BJ (cell line): ENCODE measurements at places on chromosomes 13 and 19.

DNA sequence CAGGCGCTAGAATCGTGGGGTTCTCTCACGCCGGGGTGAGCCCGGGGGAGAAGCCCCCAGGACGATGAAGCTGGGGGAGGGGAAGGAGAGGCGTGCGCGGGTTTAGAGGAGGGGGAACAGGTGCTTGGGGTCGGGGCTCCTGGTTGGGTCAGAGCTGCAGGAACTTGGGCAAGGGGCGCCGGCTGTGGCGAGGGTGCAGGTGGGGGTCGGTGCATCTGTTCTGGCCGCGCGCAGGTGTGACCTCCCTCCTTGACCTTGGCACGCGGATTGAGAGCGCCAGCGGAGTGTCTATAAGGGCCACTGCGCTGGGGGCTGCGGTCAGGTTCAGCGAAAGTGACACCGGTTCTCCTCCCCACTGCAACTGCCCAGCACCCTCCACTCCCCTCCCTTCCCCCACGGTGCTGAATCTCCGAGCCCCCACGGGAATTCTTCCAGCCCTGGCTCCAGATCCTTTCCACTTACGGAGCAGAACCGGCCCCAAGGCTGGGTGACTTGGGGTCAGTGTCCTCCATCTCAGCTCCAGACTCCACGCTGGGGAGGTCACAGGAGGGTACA is 618 bp downstream of the TMEM38A start:
- no peak for DNase-seq

- no peak for DNase-seq
Observed at GRCh38 chr19:10193790-10194499, 808 bp downstream of the DNMT1 start.

DNA sequence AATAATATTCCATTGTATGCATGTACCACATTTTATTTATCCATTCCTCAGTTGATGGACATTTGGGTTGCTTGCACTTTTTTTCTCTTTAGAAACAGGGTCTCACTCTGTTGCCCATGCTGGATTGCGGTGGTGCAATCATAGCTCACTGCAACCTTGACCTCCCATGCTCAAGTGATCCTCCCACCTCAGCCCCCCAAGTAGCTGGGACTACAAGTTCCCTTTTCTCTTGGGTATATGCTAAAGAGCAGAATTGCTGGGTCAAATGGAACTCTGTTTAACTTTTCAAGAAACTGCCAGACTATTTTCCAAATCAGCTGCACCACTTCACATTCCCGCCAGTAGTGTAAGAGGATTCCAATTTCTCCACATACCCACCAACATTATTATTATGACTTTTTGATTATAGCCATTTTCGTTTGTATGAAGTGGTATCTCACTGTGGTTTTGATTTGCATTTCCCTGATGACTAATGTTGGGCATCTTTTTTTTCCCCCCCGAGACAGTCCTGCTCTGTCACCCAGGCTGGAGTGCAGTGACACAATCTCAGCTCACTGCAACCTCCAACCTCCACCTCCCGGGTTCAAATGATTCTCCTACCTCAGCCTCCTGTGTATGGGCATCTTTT is 7.6 kb upstream of the IPO5 start:
- DNase-seq = no peak

DNA sequence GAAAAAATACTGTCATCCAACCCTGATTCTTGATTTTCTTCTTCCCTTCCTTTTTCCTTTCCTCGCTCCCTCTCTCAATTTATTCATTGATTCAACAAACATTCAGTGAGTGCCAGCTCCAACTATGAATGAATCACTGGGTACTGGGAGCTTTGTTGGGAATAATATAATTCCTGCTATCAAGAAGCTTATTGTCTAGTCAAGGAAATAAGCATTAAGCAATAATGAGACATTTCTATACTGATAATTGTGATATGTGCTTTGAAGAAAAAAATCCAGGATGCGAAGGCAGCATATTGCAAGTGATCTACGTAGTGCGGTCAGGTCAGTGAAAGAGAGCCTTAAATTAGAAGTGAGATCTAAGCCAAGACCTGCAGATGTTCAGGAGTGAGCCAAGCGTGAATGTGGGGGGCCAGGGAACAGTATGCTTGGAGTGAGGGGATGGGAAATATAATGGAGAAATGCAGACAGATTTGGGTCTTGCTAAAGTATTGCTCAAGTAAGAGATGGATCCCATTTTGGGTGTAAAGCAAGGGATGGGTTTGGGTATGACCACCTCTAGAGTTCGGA is 253.5 kb downstream of the LHFPL6 start:
- DNase-seq = no peak

GRCh38 chr13:112814905-112815585 is 125.2 kb downstream of the ATP11A start:
- DNase-seq = no peak

DNA sequence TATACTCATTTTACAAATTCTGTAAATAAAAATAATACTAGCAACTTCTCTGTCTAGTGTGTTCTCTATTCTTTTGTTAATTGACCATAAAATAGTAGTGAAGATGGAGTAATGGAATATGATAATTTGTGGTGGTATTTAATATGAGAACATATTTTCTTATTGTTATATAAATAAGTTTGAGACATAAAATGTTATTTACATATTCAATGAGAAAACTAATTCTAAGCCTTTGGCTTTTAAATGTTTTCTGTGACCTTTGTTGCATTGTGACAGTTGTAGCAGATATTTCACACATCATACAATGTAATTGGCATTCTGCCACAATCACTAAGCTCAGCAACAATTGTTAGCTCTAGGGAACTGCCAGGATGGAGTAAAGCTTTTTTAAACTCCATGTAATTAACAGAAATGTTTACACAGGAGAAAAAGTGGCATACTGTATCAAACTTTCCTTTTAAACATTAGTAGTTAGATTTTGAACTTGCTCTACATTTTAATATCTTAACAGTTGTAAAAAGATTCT is 562.1 kb upstream of the PCDH9 start:
- no peak for DNase-seq

DNA sequence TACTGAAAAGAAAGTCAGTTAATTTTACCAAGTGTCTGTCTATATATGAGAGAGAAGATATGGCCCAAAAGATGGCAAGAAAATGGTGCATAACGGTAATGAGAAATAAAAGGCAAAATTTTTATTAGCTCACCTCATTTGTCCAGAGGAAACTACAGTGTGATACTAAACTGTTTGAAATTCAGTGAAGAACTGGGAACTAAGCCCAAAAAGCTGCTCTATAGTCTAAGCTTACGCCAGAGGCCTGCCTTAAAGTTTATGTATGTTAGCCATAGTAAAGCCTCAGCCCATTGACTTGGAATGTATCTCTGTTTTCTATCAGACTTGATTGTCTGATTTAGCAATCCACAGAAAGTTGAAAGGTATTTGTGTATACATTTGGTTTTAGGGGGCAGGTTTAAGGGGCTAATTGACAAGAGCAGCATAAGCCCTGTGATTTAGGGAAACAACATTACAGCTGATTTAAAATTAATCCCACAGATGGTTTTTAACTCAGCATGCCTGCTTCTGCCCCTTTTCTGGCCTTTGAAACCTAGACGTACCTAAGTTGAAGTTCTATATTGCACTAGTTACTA is 91.0 kb upstream of the MAB21L1 start:
- no peak for DNase-seq

- no peak for DNase-seq
Observed at GRCh38 chr13:79171141-79172061, 234.7 kb downstream of the RBM26 start.
